ENCODE measurements at places on chromosomes 4 and X. TPM values are rescaled to one million over a fixed set of nuclear protein-coding genes. Genes with fewer than 3 reads are reported as not detected.

DNA sequence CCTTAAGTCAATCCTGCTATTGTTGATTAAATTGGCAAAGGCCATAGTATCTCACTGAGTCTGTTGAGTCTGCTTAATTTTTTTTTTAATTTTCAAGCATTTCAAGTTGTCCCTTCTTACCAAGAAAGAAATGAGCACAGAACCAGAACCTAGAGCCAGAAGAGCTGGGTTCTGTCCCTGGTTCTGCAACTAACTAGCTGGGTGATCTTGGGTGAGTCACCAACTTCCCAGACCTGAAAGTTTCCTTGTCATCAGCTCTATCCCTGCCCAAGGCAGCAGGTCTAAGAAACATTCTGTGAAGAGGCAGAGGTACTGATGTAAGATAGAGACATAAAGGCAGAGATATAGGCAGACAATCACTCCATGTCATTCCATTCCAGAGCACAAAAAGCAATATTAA lies 17.3 kb downstream of the TEC start:
- no peak for DNase-seq
- H3K27ac ChIP-seq = no peak overlapping the region
- H3K4me1 ChIP-seq = no peaks in the 10 kb centered on the region
- H3K36me3 ChIP-seq = no peaks in the 10 kb centered on the region
- H3K27me3 ChIP-seq = no peaks in the 10 kb centered on the region

GRCh38 chr4:109462297-109462696 lies 28.7 kb downstream of the SEC24B start:
- no peak overlapping the region for H3K27ac ChIP-seq
- peaks cover 35% of the 10 kb centered on the region for H3K36me3 ChIP-seq
- peaks cover 1% of the 10 kb centered on the region for H3K4me1 ChIP-seq
- no peak overlapping the region for H3K4me3 ChIP-seq

- no peak overlapping the region for H3K4me3 ChIP-seq
- no peak overlapping the region for H3K27ac ChIP-seq
- H3K4me1 ChIP-seq = peaks cover 6% of the 10 kb centered on the region
- no peak for DNase-seq
- H3K27me3 ChIP-seq = no peaks in the 10 kb centered on the region
Observed at GRCh38 chr4:4791299-4792111, 68.0 kb upstream of the MSX1 start.

- no peak for DNase-seq
- H3K36me3 ChIP-seq = no peaks in the 10 kb centered on the region
- H3K27me3 ChIP-seq = peaks cover 16% of the 10 kb centered on the region
- no peak overlapping the region for H3K4me3 ChIP-seq
- no peaks in the 10 kb centered on the region for H3K4me1 ChIP-seq
Observed at GRCh38 chr4:94359838-94360237, 17.2 kb upstream of the HPGDS start.

GRCh38 chrX:70254063-70254400 lies 6.0 kb downstream of the P2RY4 start:
- H3K27me3 ChIP-seq = no peaks in the 10 kb centered on the region
- H3K27ac ChIP-seq = no peak overlapping the region
- H3K36me3 ChIP-seq = no peaks in the 10 kb centered on the region
- peaks cover 11% of the 10 kb centered on the region for H3K4me1 ChIP-seq

DNA sequence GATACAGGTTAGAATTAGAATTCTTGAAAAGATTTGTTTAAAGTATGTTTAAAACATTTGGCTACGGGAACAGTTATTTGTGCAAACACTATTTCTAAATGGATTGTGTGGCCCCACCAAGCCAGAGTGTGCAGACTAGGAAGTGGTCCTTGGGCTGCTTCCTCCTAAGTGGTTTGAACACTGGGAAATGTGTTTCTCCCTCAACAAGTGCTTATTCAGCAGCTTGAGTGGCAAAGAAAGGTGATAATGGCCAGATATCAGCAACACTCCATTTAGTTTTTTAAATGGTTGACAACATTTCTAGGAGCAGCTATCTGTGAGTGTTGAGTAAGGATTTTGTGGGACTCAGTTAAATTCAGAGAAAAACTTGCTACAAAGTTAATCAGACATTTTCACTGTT lies 141.4 kb upstream of the LNX1 start:
- no peak overlapping the region for H3K27ac ChIP-seq
- H3K36me3 ChIP-seq = no peaks in the 10 kb centered on the region
- DNase-seq = no peak
- no peak overlapping the region for H3K4me3 ChIP-seq
- H3K27me3 ChIP-seq = no peaks in the 10 kb centered on the region
- no peaks in the 10 kb centered on the region for H3K4me1 ChIP-seq

DNA sequence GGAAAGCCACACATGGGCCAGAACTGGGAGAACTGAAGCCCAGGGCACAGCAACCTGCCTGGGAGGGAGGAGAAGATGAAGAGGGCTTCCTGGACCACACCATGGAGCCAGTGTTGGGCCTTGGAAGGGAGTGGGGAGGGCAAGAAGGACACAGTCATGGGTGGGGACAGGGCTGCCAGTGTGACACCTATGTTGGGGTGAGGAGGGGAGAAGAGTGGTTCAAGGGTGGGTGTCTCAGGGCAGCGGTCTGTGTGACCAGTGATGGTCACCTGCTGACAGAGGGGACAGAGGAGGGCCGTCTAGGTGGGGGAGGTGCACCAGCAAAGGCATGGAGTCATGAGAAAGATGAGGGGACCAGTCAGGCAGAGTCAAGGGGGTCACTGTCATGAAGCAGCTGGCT lies 13.8 kb downstream of the MAGED2 start:
- no peak for DNase-seq
- no peak overlapping the region for H3K27ac ChIP-seq
- peaks cover 5% of the 10 kb centered on the region for H3K4me1 ChIP-seq
- no peak overlapping the region for H3K4me3 ChIP-seq
- no peaks in the 10 kb centered on the region for H3K27me3 ChIP-seq

GRCh38 chrX:129608496-129608895 lies 46.3 kb downstream of the APLN start:
- no peaks in the 10 kb centered on the region for H3K27me3 ChIP-seq
- H3K4me3 ChIP-seq = no peak overlapping the region
- no peak for DNase-seq
- peaks cover 24% of the 10 kb centered on the region for H3K4me1 ChIP-seq
- H3K36me3 ChIP-seq = no peaks in the 10 kb centered on the region
- no peak overlapping the region for H3K27ac ChIP-seq

The SLC7A11 gene
- 6.7 TPM for total RNA-seq

The EREG gene
- total RNA-seq = not detected

The GPR143 gene
- total RNA-seq = not detected

The PCDH7 gene
- not detected for total RNA-seq

The ACOT9 gene
- total RNA-seq = 37.7 TPM
